ENCODE measurements at places on chromosomes 6 and 20.

DNA sequence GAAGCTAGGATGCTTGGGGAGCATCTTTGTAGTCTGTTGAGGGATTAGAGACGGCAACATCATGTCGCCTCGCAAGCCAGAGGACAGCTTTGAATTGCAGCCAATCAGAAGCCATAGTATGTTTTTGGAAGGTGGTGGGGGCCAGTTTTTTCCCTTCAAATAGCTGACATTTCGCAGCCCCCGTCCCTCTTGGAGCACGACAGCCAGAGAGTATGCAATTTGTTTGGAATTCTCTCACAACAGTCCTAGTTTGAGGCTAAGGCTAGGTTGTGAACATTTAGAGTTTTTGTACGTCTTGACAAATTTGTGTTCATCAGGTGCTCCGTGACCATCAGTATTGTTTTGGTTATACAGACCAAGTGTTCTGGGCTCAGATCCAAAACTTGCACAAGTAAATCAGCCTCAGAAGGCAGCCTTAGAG is 83.3 kb downstream of the PLCB1 start:
- DNase-seq, result no peak

- DNase-seq, result no peak
Observed at GRCh38 chr6:73121421-73121993, 103.8 kb downstream of the KHDC1L start.

DNA sequence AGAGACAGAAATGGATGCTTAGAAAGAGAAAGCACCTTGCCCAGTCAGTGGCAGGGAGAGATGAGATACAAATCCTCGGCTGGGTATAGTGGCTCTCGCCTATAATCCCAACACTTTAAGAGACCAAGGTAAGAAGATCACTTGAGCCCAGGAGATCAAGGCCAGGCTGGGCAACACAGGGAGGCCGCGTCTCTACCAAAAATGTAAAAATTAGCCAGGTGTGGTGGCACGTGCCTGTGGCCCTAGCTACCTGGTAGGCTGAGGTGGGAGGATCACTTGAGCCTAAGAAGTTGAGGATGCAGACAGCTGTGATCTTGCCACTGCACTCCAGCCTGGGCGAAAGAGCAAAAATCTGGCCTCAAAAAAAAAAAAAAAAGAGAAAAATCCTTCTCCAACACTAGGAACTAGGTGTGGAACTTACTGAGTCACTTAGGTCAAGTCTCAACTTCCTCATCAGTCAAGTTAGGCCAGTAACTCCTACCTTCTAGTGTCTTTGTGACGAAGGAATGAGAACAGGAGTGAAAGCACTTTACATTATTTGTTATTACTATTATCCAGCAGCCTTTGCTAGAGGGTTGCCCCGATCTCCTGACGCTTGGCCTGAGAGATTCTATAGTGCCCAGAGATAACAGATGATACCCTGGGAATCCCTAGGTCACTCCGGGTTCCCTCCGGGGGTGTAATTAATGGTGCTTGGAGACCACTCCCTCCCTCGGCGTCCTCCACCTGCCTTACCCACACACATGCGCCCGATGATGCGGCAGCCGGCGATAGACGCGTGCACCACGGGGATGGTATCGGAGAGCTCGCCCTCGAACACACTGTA is 918 bp downstream of the EIF6 start:
- no peak for DNase-seq

- DNase-seq, result no peak
Observed at GRCh38 chr6:38180586-38180985, 361.1 kb downstream of the ZFAND3 start.

DNA sequence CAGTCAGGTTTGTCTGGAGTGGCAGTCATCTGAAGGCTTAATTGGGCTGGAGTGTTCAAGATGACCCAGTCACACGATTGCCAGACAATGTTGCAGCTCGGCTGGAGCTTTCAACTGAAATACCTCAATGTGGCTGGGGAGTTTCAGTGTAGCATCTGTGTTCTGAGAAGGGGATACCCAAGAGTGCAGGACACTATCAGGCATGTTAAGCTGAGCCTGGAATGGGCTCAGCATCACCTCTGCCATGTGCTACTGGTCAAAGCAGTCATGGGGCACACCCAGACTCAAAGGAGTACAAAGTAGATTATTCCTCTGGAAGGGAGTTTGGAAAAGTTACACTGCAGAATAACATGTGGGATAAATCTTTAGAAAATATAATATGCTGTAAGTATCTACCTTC is 363.9 kb downstream of the KIF16B start:
- no peak for DNase-seq

DNA sequence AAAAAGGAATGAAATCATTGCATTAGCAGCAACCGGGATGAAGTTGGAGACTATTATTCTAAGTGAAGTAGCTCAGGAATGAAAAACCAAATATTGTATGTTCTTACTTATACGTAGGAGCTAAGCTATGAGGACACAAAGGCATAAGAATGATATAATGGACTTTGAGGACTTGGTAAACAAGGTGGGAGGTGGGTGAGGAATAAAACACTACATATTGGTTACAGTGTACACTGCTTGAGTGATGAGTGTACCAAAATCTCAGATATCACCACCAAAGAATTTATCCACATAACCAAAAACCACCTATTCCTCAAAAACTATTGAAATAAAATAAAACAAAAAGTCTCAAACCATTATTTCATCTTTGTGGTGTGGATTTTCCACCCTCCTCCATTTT is 593.5 kb downstream of the TENT5A start:
- DNase-seq, result no peak

GRCh38 chr6:48912503-48912902 is 550.5 kb downstream of the MMUT start:
- DNase-seq, result no peak
